ENCODE measurements at places on chromosomes 2 and 18.

- DNase-seq, result no peak
These were observed 40.5 kb downstream of the ARHGEF4 start for GRCh38 chr2:130877258-130877657.

GRCh38 chr18:77147418-77147852, 14.9 kb upstream of the MBP start:
- no peak for DNase-seq

DNA sequence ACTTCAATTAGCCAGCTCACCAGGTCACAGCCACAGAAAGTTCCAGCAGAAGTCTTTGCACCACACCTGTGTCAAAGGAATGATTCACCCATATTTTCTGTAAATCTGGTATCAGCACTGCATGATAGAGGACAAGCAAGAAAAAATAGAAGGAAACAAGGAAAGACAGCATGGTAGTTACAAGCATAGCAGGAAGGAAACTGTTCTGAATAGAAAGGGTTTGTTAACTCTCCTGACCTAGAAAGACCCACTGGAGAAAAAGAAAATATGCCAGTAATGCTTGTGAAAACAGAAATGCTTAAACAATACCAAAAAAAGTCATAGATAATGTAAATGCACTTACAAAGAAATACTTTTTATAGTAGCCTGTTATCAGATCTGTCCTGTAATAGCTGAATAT, 40.8 kb downstream of the SCRN3 start:
- no peak for DNase-seq

DNA sequence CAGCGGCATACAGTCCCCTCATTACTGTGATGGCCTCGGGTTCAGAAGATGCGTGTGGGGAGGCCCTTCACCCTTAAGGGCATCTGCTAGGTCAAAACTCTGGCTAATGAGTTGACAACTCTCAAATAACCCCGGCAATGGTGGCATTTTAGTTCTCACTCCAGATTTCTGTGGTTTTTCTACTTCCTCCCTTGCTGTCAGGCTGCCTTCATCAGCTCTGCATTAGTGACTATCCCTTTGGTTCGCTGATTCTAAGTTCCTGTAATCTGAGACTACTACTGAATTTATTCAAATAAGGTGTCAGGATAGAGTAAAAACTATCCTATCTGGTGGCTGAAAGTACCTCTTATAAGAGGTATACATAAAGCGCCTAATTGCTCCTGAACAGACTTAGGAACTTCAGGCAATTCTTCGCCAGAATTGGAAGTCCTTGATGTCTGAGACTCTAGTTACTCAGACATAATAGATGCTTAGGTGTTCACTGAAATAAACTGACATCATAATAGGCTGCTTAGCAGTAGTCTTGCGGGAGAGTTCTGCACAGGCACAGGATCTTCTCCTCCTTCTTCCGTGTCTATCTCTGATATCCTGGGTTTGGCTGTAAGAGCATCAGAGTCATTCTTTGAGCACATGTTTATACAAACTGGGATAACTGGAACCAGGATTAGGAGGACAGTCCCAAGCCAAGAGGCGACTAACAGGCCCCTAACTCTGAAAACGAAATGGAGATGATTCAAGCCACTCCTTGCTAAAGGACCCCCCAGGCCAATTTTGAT, 194.5 kb downstream of the DNER start:
- DNase-seq, result no peak

DNA sequence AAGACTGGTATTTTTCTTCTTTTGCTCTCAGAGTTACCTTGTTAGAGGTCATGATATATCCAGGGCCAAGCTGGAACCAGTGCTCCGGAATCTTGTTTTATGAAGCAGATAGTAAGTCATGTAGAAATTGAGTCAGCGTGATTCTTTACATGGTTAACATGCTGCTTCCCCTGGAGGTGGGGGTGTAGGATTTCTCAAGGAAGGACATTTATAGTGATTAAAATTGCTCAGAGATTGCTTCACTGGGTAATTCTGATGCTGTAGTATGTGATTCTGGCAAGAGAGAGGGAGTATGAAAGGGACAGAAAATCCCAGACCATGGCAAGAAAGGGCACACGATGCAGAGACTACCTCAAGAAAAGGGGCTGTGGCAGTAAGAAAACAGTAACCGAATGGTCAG, 8.0 kb upstream of the MYL1 start:
- DNase-seq, result no peak

All from NCI-H774 (cell line).